Lower leg skin (tissue), 4 donors: ENCODE measurements at places on chromosomes 1 and 21. TPM values are rescaled to one million over a fixed set of nuclear protein-coding genes. Genes with fewer than 3 reads are reported as not detected.

CYP4A11 gene
- not detected for total RNA-seq

ANGPTL3 gene
- not detected for total RNA-seq

MYOM3 gene
- total RNA-seq: 1.9 TPM

ADORA1 gene
- 3.3 TPM for total RNA-seq

NTMT2 gene
- not detected for total RNA-seq

S100A6 gene
- total RNA-seq: 147 TPM

HSPB7 gene
- total RNA-seq: 2.4 TPM

ZSCAN20 gene
- 3.2 TPM for total RNA-seq

CYP4A22 gene
- total RNA-seq: not detected

ATP13A2 gene
- 39.1 TPM for total RNA-seq

THEM4 gene
- 5.1 TPM for total RNA-seq

GJA5 gene
- 4.8 TPM for total RNA-seq

KCNJ15 gene
- total RNA-seq: 4.2 TPM

CAMK2N1 gene
- 10.7 TPM for total RNA-seq

LCE1B gene
- 235 TPM for total RNA-seq

CDC42BPA gene
- 16.8 TPM for total RNA-seq

CD34 gene
- 8.5 TPM for total RNA-seq

SYPL2 gene
- total RNA-seq: 0.27 TPM

FMO4 gene
- total RNA-seq: 4.7 TPM

MX1 gene
- total RNA-seq: 13.3 TPM

GPX7 gene
- 8.9 TPM for total RNA-seq

ZNF593OS gene
- total RNA-seq: not detected

FCRL2 gene
- total RNA-seq: not detected

NEGR1 gene
- 4.1 TPM for total RNA-seq

DNA sequence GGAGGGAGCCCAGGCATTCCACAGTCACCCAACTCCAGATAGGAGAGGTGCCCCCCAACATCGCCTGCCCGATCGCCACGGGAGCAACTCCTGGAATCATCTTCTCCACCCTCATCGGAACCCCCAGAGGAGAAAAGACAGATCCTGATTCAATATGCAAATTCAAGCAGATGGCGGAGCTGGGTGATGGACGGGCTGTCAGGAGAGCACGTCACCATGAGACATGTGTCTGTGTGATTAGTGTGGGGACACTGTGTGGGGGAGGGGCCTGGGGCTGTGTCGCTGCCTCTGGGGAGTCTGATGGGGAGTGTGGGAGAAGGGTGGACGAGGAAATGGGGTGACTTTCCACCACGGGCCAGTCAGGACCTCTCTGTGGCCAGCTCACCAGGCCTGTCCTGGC lies 90.2 kb upstream of the CSF3R start:
- DNase-seq: no peak

- DNase-seq: no peak
Measured at GRCh38 chr1:231376101-231376500, 38.0 kb downstream of the SPRTN start.

DNA sequence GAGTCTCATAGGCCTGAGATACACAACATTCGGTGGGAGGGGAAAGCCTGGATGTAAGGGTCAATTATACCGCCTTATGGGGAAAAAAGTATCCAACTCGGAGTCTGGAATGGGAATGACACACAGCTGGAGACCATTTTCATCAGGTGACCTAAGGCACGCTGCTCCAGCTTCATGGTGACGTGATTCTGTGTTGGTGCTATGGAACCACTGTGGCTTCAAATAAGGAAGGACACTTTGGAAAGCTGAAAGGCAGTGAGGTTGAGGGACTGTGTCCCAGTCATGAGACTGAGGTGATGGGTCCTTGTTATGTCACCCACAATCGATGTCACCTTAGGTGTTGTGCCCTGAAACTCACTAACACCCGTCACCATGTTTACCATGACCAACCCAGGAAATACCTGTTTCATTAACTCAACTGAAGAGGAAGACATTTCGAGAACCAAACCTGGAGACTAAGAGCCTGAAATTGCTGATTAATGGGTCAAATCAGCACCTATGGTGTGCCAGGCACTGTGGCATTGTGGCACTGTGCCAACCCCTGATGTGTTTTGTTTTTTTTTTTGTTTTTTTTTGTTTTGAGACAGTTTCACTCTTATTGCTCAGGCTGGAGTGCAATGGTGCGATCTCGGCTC lies 54.5 kb downstream of the IRF2BP2 start:
- peak; percentile 39 for DNase-seq

- DNase-seq: no peak
Measured at GRCh38 chr1:115166531-115167091, 77.3 kb upstream of the TSPAN2 start.

- DNase-seq: no peak
Measured at GRCh38 chr21:16427587-16428087, 697.9 kb downstream of the USP25 start.

- DNase-seq: no peak
Measured at GRCh38 chr1:187053876-187054275, 225.1 kb downstream of the PLA2G4A start.

DNA sequence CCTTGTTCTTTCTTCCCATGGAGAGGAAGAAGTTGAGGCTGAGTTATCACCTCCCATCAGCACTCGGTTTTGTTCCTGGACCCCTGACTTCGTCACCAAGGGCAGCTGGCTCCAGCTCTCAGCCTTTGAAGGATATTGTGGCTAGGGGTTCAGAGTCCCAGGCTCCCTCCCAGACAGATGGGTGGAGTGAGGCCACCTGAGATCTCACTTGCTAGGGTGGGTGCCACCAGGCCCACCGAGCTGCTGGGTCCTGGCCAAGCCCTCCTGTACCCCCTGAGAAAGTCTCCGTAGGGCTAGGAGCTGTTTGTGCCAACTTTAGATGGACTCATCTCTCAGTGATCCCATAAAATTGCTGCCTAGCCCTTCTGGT lies 6.9 kb downstream of the MX2 start:
- no peak for DNase-seq

DNA sequence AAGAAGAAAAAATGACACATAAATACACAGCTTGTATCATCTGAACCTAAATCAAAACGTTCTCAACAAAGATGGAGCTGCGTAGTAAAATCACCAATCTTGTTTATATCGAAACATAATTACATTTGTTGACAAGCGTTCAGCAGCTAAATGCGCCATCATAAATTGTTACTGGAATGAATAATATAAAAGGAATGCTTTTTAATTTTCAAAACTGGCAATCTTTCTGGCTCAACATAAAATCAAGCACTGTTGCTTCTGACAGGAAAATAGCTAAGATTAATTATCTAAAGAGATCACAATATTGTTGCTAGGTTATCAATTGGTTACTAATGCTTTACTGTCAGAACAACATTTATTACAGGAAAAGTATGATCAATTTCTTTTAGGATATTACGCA lies 181.5 kb downstream of the GPATCH2 start:
- DNase-seq: no peak

DNA sequence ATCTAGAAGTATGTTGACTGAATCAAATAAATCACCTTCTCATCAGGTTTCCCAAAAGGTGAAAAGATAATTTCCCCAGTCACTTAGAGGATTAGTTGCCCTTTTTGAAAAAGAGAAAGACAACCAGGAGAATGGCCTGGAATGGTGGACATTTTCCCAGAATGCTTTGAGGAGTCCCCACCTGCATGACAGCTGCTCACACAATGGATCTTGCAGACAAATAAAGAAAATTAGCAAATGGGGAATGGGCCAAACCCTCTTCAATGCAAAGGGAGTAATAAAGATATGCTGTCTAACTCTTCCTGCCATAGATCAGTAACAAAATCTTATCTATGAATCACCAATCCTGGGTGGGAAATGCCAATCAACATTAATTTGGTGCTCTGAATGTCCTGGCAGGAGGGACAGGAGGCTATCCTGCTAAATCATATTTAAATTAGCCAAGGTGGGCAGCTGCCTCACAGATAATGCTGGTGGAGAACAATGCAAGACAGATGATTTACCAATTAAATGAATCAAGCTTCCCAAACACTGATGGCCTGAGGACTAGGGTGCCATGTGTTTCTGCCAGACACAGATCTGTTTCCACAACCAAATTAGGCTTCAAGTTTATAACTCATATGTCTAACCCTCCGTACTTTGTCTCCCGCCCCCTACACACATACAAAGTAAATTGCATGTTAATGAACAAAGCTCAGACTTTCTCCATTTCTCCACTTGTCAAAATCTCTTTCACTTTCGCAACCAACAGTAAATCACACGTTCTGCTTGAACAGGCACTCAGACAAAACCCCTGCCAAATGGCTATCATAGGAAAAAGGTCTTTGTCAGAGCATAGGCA lies 488.0 kb upstream of the PLXNA2 start:
- DNase-seq: no peak

- no peak for DNase-seq
Measured at GRCh38 chr1:50936321-50936720, 23.7 kb downstream of the FAF1 start.

- no peak for DNase-seq
Measured at GRCh38 chr1:6795203-6795602, 9.9 kb downstream of the CAMTA1 start.

DNA sequence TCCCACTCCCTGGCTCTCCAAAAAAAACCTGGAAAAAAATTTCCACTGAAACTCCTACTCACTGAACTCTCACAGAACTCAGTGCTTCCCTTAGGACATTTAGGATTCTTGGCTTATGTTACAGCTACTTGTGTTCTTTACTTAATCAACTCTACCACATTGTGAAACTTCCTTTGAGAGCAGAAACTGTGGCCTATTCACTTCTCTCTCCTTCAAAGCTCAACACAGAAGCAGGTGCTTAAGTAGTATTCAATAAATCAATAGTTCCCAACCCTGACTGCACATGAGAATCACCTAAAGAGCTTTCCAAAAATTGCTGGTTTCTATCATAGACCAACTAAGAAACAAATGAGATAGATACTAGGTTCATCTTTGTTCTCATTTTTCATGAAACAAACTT lies 67.9 kb upstream of the DMRTA2 start:
- no peak for DNase-seq

- no peak for DNase-seq
Measured at GRCh38 chr1:67655581-67655980, 29.4 kb upstream of the GADD45A start.

- DNase-seq: peak; percentile 87
Measured at GRCh38 chr1:47438165-47439016, 547 bp downstream of the FOXD2 start.

DNA sequence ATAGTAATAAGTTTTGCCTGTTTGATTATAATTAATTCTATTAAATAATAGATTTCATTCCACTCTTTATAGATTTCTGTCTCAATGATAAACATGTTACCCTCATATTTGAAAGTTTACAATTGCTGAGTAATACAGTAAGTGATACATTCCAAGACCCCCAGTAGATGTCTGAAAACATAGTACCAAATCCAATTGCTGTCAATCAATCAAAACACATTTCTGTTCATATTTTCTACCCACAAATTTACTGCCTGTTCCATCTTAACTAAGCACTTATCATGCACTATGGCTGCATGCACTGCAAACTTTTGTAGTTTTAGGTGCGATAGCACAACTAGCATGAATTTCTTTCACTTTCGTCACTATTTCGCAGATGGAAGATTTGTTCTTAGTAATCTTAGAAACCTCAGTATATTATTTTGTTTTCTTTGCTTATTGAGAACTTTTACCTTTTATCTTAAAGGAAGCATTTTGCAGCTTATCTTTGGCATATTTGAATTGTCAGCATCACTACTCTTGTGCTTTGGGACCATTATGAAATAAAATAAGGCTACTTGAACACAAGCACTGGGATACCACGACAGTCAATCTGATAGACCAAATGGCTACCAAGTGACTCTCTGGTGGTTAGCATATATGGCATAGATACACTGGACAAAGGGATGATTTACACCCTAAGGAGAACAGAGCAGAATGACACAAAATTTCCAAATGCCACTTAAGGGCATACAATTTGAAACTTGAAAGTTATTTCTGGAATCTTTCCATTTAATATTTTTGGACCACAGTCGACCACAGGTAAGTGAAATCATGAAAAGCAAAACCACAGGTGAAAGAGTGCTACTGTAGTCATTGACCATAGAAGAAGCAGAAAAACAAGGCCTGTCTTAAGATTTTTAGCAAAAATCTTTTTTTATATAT lies 67.6 kb downstream of the RGS13 start:
- no peak for DNase-seq

DNA sequence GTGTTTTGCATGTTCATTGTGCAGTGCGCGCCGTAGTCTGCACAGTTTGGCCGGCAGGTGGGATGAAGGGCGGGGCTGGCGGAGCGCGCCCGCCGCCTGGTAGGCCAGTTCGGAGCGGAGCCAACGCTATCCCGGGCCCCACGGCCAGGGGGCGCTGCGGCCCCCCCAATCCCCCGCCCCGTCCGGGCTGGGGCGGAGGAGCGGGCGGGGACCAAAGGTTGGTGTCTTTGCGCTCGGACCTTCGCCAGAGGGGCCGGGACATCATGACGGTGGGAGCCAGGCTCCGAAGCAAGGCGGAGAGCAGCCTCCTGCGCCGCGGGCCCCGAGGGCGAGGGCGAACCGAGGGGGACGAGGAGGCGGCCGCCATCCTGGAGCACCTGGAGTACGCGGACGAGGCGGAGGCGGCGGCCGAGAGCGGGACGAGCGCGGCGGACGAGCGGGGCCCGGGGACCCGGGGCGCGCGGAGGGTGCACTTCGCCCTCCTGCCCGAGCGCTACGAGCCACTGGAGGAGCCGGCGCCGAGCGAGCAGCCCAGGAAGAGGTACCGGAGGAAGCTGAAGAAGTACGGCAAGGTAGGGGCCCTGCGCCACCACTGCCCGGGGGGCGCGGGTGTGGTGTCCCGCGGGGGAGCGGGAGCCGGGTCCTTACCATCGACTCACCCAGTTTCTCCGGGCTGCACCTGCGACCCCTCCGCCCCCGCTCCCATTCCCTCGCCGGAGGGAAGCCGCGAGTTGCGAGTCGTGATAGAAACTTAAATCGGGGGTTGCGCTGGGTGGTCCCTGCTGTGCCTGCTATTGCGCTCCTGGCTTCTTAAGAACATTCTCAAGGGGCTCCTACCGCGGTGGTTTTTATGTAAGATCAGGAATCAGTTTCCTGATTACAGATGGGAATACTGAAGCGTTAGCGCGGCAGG lies at the start of gene C1orf115:
Gene C1orf115 (plus strand): TSS at position 224 of the 913 bp plus-strand sequence. CDS start 40 bp downstream, at position 264.
- peak; percentile 95 for DNase-seq

DNA sequence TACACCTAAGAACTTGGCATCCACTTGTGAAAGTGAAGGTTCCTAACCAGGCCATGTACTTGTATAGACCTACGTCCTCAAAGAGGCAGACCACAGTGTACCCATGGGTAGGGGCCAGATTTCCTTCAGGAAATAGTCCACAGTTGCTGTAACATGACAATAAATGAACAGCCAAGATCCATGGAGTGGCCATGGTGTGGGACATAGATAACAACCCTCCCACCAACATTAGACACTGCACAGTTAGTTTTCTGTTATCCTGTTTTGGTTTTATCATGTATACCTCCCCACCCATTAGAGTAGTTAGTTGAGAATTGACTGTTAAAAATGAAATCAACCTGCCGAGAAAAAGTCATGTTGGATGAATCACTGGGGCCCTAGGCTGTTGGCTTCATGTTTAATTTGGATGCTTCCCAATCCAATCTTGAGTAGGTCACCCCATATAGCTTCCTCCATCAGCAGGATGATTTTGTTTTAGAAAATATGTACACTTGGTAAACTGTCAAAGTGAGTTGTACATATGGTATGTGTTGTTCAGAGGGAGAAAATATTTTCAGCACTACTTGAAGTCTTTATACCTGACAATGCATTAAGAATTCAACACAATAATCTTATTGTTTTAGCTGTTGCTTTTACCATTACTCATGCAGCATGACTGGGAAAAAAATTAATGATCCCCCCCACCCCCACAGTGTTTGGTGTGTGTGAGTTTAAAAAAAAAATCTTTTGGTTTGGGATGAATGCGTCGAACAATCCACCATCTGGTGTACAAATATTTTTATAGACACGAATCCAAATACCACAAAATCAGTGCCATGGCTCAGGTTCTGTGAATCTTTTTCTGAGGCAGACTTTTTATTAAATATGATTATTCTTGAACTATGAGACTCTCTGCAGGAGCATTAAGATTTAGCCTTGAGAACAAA lies 88.3 kb upstream of the ARHGAP29 start:
- DNase-seq: no peak
